ENCODE measurements at places on chromosomes 11 and 22. TPM values are rescaled to one million over a fixed set of nuclear protein-coding genes. Genes with fewer than 3 reads are reported as not detected.

DNA sequence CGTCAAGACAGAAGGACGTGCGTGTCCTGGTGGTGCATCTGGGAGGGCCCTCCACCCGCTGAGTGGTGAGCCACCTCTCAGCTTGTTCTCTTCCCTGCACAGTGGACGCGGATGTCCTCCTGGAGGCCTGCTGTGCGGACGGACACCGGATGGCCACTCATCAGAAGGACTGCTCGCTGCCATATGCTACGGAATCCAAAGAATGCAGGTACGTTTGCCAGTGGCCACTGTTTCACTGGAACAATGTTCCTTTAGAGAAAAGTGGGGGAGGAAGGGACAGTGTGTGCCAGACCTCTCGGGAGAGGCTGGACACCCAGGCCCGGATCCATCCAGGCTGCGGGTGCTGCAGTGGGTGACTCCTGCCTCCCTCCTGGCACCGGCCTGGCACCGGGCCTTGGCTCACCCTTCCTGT, 15.9 kb downstream of the FBLN1 start:
- DNase-seq = no peak
- no peak overlapping the region for H3K4me3 ChIP-seq
- no peak overlapping the region for H3K27ac ChIP-seq

Gene KIAA0930
- 26.4 TPM for polyA plus RNA-seq

GRCh38 chr22:32329202-32329645, 28.4 kb upstream of the RFPL3 start:
- no peaks in the 10 kb centered on the region for H3K36me3 ChIP-seq
- no peaks in the 10 kb centered on the region for H3K27me3 ChIP-seq
- no peak overlapping the region for H3K4me3 ChIP-seq
- no peaks in the 10 kb centered on the region for H3K4me1 ChIP-seq
- no peak for DNase-seq

DNA sequence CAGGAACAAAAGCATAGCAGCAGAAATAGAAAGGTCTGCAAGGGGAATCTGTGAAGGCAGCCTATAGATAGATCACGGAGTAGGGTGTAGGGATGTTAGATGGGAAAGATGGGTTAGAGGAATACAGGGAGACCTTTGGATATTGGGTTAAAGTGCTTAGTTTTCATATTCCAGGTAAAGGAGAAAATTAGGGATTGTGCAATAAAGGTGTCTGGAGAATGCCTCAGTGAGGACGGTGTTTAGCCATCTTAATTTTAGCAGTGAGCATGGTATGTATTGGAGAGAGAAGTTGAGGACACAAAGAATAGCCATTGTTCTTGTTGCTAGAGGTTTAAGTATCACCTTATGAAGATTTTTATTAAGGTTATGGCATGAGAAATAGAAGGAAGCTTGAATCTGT, 17.7 kb downstream of the GAS2 start:
- H3K4me1 ChIP-seq = no peaks in the 10 kb centered on the region
- no peak overlapping the region for H3K27ac ChIP-seq
- H3K4me3 ChIP-seq = no peak overlapping the region
- no peaks in the 10 kb centered on the region for H3K27me3 ChIP-seq
- no peak for DNase-seq

DNA sequence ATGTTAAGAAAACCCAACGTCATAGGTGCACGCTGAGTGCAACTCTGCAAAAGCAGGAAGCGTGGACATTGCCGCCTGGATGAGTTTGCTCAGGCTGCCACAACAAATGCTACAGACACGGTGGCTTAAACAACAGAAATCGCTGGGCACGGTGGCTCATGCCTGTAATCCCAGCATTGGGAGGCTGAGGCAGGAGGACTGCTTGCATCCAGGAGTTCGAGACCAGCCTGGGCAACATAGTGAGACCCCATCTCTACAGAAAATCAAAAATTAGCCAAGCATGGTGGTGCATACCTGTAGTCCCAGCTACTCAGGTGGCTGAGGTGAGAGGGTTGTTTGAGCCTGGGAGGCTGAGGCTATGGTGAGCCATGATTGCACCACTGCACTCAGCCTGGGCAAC, 13.4 kb upstream of the PGA3 start:
- no peaks in the 10 kb centered on the region for H3K27me3 ChIP-seq
- H3K4me1 ChIP-seq = peaks cover 2% of the 10 kb centered on the region
- H3K36me3 ChIP-seq = no peaks in the 10 kb centered on the region
- no peak overlapping the region for H3K4me3 ChIP-seq

Gene CST6
- 1.2 TPM for polyA plus RNA-seq

Gene KCNE3
- 15.9 TPM for polyA plus RNA-seq

Gene P4HA3
- polyA plus RNA-seq = 0.39 TPM

DNA sequence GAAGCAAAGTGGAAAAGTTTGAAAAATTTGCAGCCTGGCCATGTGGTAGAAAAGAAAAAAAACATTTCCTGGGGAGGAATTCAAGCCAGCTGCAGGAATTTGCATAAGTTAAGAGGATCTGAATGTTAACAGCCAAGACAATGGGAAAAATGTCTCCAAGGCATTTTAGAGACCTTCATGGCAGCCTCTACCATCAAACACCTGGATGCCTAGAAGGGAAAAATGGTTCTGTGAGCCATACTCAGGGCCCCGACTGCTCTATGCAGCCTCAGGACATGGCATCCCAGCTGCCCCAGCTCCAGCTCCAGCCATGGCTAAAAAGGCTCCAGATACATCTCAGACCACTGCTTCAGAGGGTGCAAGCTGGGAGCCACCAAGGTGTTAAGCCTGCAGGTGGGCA, 149.1 kb upstream of the SOX6 start:
- no peaks in the 10 kb centered on the region for H3K27me3 ChIP-seq
- no peaks in the 10 kb centered on the region for H3K36me3 ChIP-seq
- no peak for DNase-seq
- H3K4me3 ChIP-seq = no peak overlapping the region
- no peaks in the 10 kb centered on the region for H3K4me1 ChIP-seq

Gene TBX1
- 0.45 TPM for polyA plus RNA-seq

Data from kidney (tissue), 22 donors.